ENCODE measurements at places on chromosomes 7 and 10.

GRCh38 chr7:141915565-141915964, 634 bp upstream of the OR9A4 start:
- peak; percentile 36 for DNase-seq

DNA sequence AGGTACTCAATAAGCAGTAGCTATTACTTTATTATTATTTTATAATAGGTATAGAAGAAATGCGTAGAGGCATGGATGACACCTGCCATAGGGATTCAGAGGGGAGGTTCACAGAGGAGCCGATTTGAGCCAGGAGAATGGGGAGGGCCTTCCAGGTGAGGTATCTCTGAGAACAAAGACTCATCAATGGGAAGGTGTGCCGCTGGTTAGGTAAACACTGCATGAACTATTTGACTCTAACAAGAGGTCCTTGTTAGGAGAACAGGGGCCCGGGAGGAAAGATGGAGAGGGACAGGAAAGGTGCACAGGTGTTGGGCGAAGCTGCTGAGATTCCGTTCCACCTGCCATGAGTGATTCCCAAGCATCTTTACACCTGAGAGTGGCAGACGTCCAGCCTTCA, 41.8 kb upstream of the TMEM273 start:
- DNase-seq, result no peak

DNA sequence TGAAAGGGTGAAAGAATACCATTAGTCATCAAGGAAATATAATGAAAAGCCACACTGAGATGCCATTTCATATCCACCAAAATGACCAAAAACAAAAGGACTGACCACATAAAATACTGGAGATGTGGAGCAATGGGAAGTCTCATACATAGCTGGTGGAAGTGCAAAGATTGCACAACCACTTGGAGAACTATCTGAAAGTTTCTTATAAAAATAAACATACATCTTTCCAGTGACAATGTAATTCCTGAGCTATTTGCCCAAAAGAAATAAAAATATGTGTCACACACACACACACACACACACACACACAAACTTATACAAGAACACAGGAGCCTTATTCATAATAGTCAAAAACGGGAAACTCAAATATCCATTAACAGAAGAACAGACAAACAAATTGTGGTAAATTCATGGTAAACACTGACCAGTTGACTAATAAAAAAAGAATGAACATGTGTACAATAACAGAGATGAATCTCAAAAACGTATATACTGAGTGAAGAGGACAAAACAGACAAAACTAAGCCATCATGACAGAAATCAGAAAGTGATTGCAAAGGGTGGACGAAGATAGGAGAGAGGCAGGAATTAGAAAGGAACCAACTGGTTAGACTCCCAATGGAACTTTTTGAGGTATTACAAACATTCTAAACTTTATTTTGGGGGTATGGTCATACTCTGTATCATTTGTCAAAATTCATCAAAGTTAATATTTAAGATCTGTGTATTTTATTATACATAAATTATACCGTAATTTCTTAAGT, 21.5 kb downstream of the WASL start:
- DNase-seq, result no peak

DNA sequence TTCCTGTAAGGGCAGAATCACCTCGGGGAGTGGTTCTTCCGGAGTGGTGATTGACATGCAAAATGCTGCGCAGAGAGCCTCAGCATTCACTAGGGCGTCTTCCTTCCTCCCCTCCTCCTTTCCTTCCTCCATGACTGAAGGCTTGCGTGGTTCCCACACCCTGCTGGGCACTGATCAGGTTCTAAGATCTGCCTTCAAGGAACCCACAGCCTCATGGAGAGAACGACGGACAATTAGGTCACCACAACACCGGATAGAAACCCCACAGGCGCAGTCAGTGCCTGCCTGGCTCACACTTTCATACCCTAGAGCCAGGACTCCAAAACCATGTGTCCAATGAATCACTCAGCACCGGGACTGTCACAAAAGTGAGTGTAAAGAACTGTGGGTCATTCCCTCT, 131.3 kb downstream of the DPP6 start:
- no peak for DNase-seq

DNA sequence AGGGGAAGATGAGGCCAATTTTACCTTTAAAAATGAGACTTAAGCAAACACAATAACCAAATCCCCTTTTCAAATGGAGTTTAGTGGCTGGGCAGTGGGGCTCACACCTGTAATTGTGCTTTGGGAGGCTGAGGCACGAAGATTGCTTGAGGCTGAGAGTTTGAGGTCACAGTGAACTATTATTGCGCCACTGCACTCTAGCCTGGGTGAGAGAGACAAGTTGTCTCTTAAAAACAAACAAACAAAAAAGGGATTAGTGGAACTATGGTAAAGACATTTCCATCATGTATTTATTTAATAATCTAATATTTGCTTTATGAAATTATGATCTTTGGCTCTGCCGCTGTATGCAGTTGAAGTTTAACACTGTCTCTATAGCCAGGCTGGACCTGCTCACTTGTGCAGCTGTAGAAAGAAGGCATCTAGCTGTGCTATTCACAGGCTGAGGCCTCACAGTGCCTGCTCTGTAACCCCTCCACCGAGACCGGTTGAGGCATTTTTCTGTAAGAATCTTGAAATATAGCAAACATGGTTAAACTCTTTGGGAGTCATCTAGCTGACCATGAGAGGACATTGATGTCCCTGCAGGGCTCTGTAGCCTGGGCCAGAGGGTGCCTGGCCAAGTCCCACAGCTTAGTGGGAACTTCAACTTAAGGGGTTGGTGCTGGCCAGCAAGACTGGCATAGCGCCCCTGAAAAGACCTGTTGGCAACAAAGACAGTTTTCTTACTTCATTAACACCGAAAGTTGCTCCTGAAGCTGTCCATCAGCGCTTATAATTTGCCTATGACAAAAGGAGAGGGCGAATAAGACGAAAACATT, 131.8 kb downstream of the BMPER start:
- peak; percentile 43 for DNase-seq

- no peak for DNase-seq
Measured at GRCh38 chr7:2918406-2918805, 74.3 kb upstream of the GNA12 start.

DNA sequence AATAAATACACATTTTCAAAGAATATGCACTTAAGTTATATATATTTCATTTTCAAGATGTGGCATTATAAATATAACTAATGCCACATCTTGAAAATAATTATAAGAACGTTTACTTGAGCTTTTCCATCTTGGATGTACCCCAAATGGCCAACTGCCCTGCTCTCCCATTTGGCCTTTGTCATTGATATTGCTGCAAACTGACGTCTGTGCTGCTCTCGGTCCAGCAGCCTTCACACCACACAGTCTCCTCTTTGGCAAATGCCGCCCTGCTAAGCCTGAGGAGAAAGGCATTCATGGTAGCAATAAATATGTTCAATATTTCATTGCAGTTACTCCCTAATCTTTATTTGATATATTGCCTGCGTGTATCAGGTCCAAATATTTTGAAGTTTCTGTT, 384.6 kb upstream of the ADARB2 start:
- DNase-seq, result no peak

DNA sequence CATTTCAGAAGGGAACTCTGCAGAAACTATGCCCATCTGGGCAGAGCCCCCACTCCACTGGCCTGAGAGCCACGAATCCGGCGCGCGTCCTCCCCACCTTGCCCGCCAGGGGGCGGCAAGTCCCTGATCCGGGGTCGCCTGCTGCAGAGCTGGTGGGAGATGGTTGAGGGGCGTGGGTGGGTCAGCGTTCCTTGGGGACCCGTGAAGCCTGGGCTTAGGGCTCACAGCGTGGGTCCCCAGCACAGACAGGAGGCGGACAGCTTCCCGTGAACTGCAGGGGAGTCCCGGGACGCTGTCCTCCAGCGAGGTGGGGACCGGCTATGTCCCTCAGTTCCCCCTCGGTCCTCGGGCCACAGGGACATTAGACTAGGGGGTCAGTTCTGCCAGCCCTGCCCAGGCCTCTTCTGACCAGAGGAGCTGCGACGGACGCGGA, 585 bp upstream of the POP7 start:
- peak; percentile 49 for DNase-seq

GRCh38 chr7:44144968-44145478, 3.9 kb upstream of the MYL7 start:
- DNase-seq, result no peak

GRCh38 chr7:40777730-40778312, 643.0 kb downstream of the SUGCT start:
- no peak for DNase-seq

DNA sequence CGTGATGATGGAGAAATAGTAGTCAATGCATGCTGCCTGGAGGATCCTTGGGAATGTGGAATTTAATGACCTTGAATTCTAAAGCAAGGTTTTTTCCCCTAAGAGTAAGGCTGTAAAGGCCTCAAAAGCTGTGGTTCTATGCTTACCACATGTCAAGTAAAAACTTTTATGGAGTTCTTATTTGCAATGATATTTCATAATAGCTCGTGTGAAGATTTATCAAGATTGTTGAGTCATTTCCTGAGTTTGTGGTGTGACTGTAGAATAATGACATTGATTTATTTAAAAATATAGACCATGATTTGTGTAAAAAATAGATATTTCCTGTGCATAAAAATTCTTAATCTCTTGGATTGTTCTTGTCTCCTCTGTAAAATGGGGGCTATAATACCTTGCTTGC, 67.5 kb upstream of the SORCS1 start:
- DNase-seq, result no peak

GRCh38 chr7:142579946-142580345, 169.3 kb upstream of the PRSS1 start:
- no peak for DNase-seq

GRCh38 chr10:14532473-14533251, 201.9 kb upstream of the FRMD4A start:
- no peak for DNase-seq

DNA sequence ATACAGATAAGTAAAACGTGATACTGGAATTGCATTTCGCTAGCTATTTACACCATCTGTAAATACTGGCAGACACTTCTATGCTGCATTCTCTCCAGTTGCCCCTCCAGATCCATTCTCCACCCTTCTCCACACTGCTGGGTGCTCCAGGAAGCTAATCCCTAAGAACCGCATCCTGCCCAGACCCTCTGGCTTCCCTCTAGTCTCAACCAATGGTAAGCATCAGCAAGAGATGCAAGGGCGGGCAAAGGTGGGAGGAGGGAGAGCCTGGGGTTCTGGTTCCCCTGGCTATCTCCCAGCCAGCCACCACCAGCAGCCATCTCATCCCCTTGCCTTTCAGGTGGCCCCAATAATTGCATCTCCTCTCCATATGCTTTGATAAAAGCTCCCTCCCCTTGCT, 84.4 kb downstream of the AMPH start:
- no peak for DNase-seq

- no peak for DNase-seq
Measured at GRCh38 chr10:6225263-6225814, 22.6 kb downstream of the PFKFB3 start.

GRCh38 chr7:123711832-123712293, 36.9 kb downstream of the WASL start:
- DNase-seq, result no peak

DNA sequence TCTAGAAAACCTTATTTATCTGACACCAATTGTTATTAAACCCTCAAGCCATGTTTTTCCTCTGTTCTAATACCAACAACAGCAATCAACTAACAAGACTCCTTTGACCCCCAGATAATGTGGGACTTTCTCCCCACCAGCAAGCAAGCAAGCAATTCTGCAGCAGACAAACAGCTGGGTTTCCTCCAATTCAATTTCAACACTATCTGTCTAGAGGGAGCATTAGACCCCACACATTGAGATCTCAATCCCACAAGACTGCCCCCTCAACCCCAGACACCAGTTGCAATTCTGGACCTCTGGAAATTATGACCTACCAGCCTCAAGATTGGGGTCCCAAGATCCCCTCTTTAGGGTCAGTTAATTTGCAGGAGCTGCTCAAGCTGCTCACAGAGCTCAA, 89.4 kb upstream of the TMEM26 start:
- no peak for DNase-seq

- DNase-seq, result no peak
Measured at GRCh38 chr7:155399577-155399976, 58.4 kb upstream of the EN2 start.

DNA sequence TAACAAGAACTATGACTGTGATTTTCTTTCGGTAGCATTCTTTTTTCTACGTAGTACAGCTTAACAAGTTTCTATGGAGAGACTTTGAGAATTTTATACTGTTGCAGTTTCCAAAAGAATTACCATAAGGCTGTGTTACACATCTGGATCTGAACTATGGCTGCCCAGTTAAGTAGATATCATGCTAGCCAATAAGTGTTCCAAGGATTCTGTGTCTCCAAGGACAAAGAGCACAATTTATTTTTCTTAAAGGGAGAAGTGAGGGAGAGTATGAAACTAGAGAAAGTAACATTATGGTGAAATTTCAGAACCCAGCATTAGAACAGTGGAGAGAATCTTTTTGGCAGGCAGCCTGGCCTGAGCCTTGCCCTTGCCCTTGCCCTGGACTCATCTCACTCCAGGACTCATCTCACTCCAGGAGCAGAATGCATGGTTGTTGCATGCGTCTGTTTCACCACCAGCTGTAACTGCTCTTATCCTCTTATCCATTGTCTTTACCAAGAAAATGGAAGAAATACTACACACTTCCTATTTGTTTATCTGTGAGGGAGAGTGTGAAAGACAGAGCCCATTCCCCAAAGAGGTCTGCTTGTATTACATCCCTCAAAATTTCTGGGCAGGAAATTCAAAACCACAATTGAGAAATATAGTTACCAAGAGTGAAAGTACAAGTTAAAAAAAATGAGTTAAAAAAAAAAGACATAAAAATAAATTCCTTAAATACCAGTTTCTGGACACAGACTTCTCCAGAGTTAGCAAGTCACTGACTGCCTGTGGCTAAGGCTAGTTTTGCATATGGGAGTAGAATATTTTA, 1067.5 kb downstream of the NRG3 start:
- no peak for DNase-seq

DNA sequence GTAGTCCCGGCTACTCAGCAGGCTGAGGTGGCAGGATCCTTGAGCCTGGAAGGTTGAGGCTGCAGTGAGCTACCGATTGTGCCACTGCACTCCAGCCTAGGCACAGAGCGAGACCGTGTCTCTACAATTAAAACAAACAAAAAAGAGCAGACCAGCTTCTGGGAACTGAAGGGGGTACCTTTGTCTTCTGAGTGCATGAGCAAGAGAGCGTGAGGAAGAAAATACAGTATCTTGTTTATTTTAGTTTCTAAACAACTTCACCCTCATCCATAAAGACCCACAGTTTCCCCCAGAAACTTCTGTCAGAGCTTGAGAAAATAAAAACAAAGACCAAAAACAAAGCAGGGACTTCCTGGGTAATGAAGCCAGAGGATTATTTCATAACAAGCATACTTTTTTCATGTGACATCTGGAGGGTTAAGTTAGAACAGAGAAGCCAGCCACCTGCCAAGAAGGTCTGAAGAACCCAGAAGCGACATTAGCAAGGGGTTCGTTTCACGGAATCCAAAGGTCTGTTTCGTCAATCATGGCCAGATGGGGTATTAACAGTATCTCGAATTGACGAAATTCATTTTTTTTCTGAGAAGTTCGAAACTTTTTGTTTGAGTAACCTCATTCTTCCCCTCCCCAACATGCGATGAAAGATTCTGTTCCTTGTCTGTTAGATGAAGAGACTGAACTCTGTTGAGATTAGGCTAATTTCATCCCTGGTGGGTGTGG, 10.2 kb upstream of the IL2RA start:
- no peak for DNase-seq

Measured in T47D (cell line).